Activated T-cell treated with anti-CD3 and anti-CD28 coated beads for 1 hour (primary cell): ENCODE measurements at places on chromosomes 16 and 17.

DNA sequence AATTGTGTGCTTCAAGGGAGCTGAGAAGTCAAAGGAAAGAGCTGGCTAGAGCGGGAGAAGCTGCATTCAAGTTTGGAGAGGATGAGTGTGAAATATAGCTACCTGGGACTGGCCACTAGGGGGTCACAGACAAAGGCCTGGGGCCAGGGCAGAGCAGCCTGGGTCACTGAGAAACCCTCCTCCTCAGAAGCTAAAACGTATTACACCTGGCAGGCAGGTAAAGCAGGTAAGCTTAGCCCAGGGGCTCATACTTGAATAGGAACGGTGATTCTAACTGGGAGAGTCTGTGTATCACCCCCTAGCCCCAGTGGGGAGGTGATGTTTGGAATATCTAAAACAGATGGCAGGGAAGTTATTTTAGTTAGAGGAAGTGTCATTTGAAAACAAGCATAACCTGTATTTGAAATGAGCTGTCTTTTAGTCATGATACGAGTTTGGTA is 6.8 kb downstream of the KRT37 start:
- DNase-seq, result no peak

DNA sequence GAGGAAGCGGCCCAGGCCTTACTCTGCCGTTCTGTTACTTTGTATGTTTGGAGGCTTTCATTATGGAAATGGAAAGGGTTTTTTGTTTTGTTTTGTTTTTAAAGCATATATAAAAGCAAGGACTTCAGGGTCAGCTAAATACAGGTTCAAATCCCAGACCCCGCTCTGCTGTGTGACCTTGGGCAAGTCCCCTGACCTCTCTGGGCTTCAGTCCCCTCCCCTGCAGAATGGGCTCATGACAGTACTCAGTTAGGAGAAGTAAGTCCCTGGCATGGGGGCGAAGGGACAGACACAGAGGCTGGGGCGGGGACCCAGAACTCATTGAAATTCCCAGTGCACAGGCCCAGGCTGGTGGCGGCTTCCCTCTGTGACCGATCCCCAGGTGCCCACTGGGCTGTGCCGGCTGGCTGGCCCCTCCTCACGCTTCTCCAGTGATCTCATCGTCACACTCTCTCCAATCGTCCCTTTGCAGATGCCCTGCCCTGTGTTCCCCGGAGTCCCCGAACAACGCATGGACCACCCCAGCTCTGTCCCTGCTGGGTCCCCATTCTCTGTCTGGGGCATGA is 979 bp upstream of the CIBAR2 start:
- DNase-seq, result no peak

DNA sequence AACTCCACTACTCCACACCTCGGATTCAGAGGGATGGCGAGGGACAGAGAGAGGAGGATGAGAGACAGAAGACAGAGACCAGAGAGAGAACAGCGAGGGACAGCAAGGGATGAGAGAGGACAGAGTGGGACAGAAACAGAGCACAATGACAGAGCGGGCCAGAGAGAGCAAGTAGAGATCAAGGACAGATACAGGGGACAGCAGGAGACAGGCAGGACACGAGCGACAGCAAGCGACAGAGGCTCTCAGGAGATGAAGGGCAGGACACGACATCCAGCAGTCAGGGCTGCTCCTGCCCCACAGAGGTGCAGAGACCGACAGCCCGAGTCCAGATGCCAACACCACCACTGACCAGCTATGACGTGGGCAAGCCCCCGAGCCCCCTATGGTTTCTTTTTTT is 14.9 kb downstream of the CORO7 start:
- no peak for DNase-seq

- no peak for DNase-seq
Measured at GRCh38 chr16:84053237-84053636, 10.6 kb upstream of the SLC38A8 start.

DNA sequence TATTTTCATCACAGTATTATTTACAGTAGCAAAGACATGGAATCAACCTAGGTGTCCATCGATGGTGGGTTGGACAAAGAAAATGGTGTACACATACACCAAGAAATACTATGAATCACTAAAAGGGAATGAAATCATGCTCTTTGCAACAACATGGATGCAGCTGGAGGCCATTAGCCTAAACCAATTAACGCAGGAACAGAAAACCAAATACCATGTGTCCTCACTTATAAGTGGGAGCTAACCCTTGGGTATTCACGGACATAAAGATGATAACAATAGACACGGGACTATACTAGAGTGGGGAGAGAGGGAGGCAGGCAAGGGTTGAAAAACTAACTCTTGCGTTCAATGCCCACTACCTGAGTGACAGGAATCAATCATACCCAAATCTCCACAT is 41.0 kb downstream of the MRPS23 start:
- no peak for DNase-seq

GRCh38 chr16:81720973-81721906 is 57.9 kb upstream of the PLCG2 start:
- no peak for DNase-seq

DNA sequence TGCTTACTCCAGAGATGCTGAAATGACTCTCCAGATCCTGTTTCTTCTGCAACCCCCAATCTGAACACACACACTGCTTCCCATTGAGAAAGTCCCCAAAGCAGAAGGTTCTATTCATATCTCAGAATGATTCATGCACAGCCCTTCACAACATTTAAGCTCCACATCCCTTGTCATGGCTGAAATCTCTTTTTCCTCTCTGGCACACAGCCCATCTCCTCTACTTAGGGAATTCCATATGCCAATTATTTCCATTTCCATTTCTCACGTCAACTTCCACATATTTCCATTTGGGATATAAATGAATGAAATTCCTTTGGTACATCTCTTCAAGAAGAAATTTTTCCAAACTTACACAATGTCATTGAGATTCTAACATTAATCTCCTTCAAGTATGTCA is 119.6 kb downstream of the CDH11 start:
- no peak for DNase-seq

GRCh38 chr17:1545618-1546017 is 17.0 kb downstream of the PITPNA start:
- no peak for DNase-seq

GRCh38 chr17:50429793-50430192 is 3.8 kb downstream of the ACSF2 start:
- no peak for DNase-seq
